ENCODE measurements at places on chromosomes 2 and 18.

DNA sequence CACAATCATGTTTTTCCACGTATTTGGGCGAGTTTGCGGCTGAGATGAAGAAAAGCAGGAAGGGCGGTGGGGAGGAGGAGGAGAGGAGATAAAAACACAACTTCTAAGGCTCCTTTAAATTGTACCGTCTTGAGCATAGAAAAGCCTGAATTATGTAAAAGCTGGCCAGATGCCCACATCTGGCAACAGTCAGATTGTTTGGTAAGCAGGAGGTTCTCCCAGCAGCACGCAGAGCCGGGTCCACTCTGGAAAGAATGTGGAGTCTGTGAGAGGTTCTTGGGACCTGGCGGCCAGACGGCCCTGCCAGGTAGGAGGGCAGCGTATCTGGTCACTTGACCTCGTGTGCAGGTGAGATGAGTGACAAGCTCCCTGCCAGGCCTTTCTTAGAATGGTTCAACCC, 215.3 kb upstream of the APCDD1 start:
- no peak for DNase-seq

GRCh38 chr2:240429341-240429871, 6.1 kb upstream of the GPC1 start:
- DNase-seq: no peak

GRCh38 chr2:132664096-132664495, 5.9 kb downstream of the LYPD1 start:
- DNase-seq: no peak

GRCh38 chr2:64018701-64019082, 536 bp downstream of the VPS54 start:
- DNase-seq: peak; percentile 42

GRCh38 chr2:191262436-191262835, 17.2 kb downstream of the MYO1B start:
- DNase-seq: no peak

GRCh38 chr18:47632970-47633635, 297.4 kb downstream of the SMAD2 start:
- no peak for DNase-seq

DNA sequence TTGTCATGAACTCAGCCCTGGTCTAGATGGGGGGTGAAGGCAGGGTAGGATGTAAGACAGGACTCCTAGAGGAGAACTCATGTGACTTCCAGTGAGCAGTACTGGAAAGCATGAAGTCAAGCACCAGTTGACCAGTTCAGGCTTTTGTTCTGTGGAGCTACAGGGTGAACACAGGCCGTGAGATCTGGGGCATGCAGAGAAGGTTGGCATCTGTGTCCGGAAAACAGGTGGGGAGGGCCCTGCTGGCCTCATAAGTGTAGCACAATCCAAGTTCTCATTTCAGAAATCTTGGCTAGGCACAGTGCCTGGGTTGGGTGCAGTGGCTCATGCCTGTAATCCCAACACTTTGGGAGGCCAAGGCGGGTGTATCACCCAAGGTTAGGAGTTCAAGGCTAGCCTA, 50.9 kb upstream of the SPATS2L start:
- DNase-seq: no peak

DNA sequence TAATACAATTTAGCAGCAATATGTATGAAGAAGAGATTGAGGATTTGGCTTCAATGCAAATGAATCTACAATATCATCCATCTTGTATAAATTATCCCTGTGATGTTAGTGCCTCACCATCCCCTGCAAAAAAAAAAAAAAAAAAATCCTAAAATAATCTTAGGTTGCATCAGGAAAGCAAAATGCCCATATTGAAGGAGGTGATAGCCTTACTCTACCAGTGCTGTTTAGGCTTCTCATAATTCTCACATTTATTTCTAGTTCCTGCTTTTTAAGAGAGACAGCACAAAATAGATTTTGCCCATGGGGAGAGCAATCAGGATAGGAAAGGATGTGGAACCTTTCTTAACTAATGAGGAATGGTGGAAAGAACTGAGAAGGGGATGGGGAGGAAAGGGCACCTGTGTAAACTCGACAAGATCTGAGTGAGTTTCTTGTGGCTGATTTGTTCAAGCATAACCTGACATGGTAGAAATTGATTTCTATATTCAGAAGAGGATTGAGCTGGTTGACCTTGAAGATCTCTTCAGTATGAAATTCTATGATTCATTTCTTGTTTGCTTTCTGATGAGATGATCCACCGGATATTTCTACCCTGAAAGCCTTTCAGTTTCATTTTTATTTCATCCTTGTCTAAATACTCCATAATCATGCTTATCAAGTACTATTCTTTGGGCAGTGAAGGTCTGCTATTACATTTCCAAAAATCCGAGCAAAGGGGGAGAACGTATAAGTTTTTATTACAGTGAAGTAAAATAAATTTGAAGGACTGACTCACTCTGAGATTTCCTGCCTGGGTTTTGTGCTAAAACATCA, 391.2 kb downstream of the PTPRM start:
- DNase-seq: no peak

GRCh38 chr2:81495556-81495955, 1191.0 kb upstream of the LRRTM1 start:
- DNase-seq: no peak

GRCh38 chr2:160408959-160409291, 84.7 kb downstream of the RBMS1 start:
- no peak for DNase-seq

DNA sequence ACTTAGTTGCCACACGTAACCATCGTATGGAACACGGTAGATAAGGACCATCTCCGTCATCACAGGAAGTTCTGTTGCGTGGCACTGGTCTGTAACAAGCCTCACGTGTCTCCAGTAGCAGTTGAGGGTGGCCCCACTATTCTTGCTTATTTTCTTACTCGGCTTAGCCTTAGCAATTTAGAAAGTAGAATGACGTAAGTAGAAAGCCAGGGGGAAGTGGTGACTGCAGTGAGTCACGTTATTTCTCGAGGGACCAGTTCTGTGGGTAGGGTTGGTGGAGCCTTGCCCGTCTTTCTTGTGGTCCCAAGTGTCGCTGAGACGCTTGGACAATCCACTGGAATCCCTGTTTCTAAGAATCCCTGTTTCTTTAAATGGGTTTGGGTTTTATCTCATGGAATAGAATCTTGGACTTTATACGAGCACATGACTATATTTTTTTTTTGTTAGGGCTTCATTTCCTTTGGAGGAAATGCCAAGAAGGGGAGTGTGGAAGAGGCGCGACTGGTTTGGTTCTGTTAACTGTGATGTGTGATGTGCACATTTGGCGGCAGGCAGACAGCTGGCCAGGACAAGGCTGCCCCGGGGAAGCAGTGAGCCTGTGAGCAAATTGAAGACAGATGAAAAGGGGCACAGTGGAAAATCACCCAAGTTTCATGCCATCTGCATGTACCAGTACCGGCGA, 96.2 kb downstream of the CABLES1 start:
- DNase-seq: peak; percentile 77

- DNase-seq: no peak
Observed at GRCh38 chr2:135528006-135528405, 3.0 kb downstream of the ZRANB3 start.

DNA sequence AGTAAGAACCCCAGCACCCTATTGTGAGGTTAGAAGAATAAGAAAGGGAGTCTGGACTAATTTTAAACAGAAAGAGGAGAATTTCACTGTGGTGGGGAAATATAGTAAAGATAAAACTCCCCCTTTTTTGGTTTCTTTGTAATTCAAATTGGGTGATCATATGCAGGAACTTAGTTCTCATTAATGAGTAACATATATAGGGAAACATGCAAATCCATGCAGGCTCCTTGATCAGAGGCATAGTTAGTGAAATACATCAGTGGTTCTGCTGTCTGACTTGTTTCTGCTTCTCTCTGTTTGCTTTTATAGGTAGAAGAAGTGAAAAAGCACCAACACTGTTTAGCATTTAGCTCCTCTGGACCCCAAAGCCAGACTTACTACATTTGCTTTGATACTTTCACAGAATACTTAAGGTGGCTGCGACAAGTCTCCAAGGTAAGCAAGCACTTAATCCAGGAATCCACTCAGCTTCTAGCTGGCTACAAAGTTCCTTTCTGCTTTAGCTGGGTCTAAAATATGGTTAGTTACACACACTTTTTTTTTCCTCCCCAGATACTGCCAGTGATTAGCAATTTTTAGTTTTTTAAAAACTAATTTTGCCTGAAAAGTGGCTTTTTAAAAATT, 123.2 kb downstream of the PHLPP1 start:
- no peak for DNase-seq

GRCh38 chr2:47654790-47655562, 128.0 kb upstream of the MSH6 start:
- DNase-seq: no peak

DNA sequence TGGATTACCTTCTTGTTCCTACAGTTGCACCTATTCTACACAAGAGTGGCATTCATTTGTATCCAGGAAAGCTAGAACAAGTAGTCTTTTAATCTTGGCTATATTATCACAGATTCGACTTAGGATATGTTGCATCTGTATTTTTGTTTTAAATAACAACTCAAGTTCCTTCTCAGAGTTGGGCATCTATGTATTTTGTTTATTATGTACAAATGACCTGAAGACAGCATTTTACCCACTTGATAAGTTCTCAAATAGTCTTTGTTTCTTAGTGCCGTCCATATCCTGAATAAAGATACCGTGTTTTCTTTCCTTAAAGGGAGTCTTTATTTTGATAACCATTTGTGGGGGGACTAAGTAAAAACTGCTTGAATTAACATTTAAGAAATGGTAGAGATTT, 2.9 kb downstream of the ITPRID2 start:
- DNase-seq: no peak

DNA sequence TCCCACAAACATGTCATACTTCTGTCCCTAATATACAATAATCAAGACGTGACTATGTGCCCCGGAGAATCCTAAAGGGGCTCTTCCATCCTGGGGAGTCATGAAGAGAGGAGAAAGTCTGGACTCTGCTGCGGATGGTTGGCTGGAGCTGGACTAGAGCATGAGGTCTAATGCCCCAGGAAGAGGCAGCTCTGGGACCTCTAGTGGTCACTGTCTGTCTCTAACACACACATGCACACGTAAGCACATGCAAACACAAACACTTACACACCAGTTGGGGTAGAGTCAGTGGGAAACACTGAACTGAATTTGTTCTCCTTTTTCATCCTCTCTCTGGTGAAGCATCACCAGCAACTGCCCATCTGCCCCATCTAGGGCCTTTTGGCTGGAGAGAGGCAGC, 271.6 kb downstream of the TDRD15 start:
- no peak for DNase-seq

- DNase-seq: no peak
Observed at GRCh38 chr2:582792-583528, 94.2 kb downstream of the TMEM18 start.

GRCh38 chr2:97654309-97654708, 8.4 kb downstream of the COX5B start:
- DNase-seq: no peak

GRCh38 chr2:180010701-180011100, 3.6 kb upstream of the CWC22 start:
- no peak for DNase-seq

DNA sequence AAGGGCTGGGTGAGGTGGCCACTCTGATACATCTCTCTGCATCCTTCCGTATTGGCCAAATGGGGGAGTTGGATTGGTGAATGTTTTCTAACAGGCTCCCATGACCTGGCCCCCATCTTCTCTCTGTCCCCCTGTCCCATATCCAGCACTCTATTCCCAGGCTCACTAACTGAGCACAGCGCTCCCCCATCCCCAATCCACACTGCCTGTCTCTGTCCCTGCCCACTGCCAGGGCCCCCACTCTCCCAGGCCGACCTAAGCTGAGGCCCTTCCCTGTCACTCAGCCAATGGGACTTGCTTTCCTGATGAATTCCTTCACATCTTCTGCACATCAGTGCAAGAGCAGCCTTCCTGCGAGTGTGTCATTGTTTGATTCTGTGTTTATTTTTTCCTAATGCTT, 216.8 kb upstream of the MYT1L start:
- DNase-seq: no peak

GRCh38 chr2:71372042-71372441, 40.5 kb downstream of the ZNF638 start:
- DNase-seq: no peak

- DNase-seq: no peak
Observed at GRCh38 chr2:61814539-61815160, 39.2 kb downstream of the FAM161A start.

DNA sequence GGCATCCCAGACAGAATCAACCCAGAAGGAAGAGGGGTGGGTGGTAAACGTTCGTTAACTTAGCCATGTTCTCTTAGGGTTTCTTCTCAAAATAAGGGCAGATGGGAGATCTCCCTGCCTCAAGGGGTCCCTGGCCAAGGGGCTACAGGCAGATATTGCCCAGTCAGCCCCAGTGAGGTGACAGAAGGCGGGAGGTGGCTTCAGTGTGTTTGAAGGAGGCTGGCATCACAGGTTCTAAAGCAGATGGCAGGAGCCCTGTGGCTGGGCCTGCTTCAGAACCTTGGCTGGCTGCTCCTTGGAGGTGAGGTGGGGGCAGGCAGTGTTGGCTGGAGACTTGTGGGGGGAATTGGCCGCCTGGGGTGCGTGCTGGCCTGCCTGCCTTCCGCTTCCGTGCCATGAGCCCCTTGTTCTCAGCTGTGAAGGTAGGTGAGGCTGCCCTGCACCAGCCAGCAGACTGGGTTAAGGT, 23.5 kb downstream of the HPCAL1 start:
- DNase-seq: no peak

GRCh38 chr2:144606466-144607095, 86.7 kb upstream of the ZEB2 start:
- no peak for DNase-seq

DNA sequence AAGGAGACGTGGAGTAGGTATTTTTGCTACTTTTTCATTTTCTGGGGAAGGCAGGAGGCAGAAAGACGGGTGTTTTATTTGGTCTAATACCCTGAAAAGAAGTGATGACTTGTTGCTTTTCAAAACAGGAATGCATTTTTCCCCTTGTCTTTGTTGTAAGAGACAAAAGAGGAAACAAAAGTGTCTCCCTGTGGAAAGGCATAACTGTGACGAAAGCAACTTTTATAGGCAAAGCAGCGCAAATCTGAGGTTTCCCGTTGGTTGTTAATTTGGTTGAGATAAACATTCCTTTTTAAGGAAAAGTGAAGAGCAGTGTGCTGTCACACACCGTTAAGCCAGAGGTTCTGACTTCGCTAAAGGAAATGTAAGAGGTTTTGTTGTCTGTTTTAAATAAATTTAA, 3.4 kb downstream of the FZD7 start:
- no peak for DNase-seq

- no peak for DNase-seq
Observed at GRCh38 chr2:1360557-1361250, 52.6 kb upstream of the TPO start.

DNA sequence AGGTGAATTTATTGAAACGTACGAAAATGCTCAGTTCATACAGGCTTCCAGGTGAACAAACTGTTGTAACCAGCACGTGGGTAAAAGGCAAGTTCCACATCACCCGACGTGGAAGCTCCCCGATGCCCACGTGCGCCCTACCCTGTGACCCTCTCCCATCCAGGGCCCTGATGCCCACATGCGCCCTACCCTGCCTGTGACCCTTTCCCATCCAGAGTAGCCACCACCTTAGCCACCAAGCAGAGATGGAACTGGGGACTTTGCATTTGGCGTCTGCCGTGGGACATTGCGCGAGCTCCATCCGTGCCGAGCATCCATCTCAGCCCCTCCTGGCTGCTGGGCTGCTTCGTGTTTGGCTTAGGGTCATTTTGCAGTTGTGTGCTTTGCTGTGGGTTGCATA, 37.5 kb downstream of the ANO7 start:
- DNase-seq: no peak

GRCh38 chr2:3522961-3523421, 3.7 kb upstream of the ADI1 start:
- no peak for DNase-seq

- no peak for DNase-seq
Observed at GRCh38 chr18:8996771-8997432, 105.6 kb upstream of the NDUFV2 start.

All from stimulated activated CD4-positive, alpha-beta T cell treated with anti-CD3 and anti-CD28 coated beads, Interleukin-4, amount 100 ng/mL, for 24 hours (primary cell).